NCI-H1092 treated with DMSO at 0.1 percent for 48 hours (cell line): ENCODE measurements at places on chromosomes 1 and 21.

DNA sequence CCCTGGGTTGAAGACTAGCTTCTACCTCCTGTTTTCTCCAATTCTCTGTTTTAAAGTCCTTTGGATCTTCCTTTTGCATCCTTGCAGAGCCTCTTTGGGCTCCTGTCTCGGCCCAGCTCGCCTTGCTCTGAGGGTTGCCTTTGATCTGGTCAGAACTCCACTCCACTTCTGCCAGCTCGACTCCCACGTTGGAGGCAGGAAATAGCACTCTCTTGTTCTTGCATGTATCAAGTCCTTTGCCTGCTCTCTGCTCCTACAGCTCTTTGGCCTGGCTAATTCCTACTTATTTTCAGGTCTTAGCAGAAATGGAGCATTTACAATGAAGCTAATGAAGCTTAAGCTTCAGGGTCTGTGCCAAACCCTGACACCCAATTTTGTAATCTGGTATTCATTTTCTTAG lies 21.1 kb upstream of the B3GALNT2 start:
- no peak for DNase-seq

GRCh38 chr1:35454616-35455015 lies 102.6 kb downstream of the KIAA0319L start:
- no peak for DNase-seq

DNA sequence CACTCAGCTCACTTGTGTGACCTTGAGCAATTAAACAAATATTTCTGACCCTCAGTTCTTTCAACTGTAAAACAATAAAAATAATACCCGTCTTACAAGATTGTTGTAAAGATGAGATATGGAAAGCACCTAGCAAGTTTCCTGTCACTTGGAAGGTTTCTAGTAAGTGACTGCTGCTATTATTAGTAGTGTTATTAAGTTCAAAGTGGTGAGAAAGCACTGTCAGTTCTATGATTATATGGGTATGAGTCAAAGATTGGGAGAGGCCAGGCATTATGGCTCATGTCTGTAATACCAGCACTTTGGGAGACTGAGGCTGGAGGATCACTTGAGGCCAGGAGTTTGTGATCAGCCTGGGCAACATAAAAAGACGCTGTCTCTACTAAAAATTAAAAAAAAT lies 145.4 kb downstream of the C1orf21 start:
- DNase-seq, result no peak

- no peak for DNase-seq
Observed at GRCh38 chr1:163337631-163338030, 15.9 kb downstream of the NUF2 start.

DNA sequence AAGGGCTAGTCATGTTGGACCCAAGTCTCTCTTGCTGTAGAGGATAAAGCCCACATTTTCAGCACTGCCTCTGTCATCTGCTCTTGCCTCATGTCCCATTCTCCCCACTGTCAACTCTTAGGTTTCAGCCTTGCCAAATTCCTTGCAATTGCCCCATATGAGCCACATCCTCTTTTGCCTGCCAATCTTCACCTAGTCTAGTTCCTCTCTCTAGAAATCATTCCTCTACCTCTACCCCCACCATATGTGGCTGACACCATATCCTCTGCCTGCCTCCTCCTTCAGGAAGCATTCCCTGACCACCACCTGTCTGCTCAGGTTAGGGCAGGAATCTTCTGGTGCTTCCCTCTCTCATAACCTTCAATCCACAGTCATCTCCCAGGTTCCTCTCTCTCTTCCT lies 38.2 kb downstream of the SLC9A1 start:
- DNase-seq, result no peak

DNA sequence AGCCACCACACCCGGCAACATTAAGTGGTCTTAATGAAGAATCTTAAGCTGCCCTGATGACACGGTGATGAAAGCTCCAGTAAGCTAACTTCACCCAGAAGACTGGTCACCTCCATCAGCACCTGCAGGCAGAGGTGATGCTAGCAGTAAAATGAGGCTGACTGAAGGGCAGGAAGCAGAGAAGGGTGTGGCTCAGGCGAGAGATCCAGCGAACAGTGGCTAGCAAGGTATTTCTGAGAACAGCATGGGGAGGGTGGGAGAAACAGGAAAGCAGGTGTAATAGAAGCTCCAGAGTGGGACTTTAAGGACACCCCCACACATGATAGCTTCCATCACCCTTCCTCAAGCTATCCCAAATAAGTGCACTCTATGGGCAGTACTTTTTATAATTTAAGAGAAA lies 15.9 kb upstream of the DISP1 start:
- DNase-seq, result no peak

DNA sequence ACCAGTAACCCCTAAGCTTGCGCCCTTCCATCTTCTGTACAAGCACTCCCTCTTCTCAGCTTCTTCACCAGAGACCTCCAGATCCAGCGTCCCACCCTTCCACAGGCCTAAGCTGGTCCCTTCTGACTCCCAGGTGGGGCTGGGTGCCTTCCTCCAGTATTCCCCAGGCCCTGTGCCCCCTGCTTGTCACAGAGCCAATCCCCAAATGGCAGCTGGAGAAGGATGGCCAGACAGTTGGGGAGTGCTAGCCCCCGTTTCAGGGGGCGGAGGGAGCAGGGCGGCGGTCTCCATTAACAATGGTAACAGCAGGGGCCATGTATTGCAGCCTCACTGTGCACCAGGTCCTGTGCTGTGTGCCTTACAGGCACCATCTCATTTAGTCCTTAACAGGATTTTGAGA lies 85.7 kb downstream of the KCNN3 start:
- no peak for DNase-seq

DNA sequence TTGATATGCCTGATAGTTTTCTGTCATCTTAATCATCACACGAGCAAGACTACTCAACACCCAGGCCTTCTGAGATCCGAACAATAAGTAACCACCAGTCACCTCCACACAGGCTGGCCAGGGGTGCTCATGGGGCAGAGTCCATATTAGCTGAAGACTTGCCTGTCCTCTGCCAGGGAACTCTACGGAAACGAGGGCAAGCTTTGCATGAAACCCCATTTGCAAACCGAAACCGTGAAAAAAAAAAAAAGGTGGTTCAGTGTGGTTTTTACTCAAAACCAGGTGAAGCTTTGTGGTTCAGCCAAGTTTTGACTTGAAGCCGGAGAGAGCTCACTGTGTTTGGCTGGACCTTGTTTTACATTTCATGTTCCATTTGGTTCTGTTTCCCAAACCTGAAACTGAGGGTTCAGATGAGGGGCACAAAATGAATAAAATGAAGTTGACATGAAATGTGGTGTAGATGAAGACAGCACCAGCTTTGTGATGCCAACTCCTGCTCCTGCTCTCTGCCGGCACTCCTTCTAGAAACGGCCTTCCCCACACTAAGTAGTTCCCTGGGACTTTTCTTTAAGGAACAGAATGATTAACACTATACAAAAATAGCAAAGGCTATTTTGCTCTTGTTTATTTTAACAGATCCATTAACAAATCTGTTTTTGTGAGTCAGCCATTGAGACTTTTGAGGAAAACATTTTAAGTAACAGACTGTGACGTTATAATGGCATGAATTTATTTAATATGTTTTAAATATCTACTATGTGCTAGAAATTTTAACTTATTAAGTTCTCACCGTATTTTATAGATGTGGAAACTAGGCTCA lies 74.7 kb downstream of the RUNX1 start:
- no peak for DNase-seq

GRCh38 chr1:244675167-244675566 lies 22.2 kb downstream of the DESI2 start:
- DNase-seq, result no peak

DNA sequence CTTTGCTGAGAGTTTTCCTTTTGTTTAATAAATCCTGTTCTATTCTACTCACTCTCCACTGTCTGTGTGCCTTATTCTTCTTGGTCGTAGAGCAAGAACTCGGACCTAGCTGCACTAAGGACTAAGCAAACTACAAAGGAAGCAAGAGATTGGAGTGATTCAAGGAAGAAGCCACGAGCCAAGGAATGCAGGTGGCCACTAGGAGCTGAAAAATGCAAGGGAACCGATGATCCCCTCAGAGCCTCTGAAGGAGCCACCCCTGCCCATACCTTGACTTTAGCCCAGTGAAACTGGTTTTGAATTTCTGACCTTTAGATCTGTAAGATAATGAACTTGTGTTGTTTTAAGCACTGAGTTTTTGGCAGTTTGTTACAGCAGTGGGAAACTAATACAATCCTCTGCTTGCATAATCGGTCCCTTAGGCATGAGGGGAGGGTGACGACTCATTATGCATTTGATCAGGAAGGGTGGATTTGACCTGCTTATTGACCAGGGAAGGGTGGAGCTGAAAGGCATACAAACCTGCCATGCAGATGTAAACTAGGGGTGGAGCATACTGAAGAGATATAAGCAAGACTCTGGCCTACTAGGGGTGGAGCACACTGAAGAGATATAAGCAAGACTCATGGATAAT lies 6.2 kb upstream of the CA6 start:
- DNase-seq, result no peak

GRCh38 chr1:48007047-48007446 lies 9.9 kb upstream of the TRABD2B start:
- DNase-seq, result no peak

DNA sequence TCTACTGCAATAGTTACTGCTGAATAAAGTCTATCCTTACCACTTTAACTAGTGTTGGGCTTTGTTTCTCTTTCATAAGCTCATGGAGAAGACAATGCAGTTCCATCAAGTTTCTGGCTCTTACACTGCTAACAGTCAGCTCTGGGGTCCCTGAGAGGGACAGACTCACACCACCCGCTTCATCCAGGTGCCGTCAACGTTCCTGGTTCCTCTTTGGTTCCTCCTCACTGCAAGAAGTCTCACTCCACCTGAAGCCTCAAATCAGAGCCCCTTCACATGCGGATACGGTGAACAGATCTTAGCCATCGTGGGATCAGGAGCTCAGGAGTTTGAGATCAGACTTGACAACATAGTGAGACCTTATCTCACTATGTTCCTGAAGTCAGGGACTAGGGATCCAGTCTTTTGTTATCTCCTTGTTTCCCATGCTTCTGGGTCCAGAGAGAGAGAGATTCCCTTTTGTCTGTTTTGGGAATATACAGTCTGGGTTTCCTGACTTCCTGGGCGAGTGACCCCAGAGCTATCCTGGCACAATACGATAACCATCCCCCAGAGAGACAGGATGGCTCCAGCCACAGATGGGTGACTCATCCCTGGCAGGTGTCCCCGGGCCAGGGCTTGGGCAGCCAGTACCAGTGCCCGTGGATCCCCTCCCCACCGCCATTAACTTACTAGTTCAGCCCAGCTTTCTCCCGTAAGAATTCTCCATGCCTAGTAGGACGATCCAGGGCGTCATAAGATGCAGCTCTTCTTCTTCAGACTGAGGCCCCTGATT lies 14.3 kb upstream of the PCP4 start:
- DNase-seq, result no peak

DNA sequence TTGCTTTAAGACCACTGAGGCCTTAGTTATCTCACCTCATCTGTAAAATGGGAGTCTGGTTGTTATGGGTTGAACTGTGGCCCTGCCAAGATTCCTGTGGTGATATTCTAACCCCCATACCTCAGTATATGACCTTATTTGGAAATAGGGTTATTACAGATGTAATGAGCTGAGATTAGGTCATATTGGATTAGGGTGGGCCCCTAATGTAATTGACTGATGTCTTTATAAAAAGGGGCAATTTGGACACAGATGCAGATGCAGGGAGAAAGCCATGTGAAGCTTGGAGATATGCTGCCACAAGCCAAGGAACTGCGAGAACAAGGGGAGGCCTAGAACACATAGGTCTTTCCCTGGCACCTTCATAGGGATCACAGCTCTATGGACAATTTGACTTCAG lies 3.9 kb downstream of the C1orf87 start:
- no peak for DNase-seq

- no peak for DNase-seq
Observed at GRCh38 chr1:79585801-79586200, 579.3 kb upstream of the ADGRL4 start.

DNA sequence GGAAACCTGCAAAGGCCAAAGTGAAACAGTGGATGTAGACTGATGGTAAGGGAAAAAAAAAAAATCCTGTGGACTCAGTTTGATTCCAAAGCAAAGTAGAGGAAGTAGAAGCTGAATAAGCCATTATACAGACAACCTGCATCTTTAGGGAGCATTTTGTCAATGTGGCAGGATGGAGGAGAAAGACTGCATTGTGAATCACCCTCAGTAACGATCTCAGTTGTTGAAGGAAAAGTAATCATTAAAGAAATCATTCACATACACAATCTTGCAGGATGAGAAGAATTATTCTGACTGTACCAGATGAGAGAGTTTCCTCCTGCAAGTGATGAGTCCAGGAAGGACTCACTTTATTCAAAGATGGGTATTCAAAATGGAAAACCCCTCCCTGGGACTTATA lies 45.1 kb upstream of the TRIM67 start:
- DNase-seq, result no peak

DNA sequence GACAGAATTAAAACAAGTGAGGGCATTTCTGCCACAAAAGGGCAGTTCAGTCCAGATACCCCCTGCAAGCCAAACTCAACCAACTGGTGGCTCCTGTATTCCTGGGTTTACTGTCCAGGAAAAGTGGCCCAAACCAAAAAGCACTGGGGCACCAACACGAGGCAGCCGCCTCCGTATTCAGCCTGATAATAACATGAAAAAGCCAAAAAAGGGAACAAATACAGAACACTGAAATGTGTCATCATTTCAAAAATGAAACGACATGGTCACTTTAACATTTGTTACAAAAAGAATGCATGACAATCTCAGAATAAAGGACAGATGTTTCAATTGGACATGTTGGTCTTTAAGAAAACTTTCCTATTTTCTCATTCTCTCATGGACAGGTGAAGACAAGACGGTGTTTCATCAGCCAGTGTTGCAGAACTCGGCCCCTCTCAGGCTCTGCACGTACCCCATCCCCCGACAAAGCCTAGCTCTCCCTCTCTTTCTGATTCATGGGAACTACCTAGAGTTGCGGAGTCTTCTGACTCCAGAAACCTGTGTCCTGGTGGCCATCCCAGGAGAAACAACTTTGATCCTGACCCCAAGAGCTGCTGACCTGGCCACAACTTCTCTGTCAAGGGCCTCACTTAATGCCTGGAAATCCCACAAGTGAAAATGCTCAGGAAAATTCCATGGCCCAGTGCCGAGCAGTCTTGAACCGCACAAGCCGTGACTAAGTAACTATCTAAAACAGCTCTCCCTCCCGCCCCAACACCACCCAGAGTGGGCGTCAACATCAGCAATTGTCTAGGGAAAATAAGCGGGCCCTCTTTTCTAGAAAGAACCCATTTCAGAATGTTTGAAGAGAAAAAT lies 27.1 kb downstream of the ZBTB17 start:
- DNase-seq, result no peak

DNA sequence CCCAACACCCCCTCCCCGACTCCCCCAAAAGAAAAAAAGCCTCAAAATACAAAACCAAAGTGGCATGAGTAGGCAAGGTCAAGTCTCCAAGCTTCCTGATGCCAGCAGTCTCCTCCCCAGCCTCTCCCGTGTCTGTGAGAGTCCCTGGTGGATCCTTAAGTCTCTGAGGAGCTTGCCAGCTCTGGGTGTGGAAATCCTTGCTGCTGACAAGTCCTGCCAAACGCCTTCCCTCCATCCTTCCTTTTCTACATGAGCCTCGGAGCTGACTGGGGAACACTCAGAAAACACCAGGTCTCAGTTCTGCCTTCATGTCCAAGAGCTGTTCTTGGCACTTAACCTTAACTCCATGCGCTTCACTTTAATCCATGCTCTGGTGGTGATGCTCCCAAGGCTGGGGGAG lies 3.7 kb upstream of the ETV3L start:
- no peak for DNase-seq
